ENCODE measurements at places on chromosomes 11 and 22. TPM values are rescaled to one million over a fixed set of nuclear protein-coding genes. Genes with fewer than 3 reads are reported as not detected.

GRCh38 chr22:28710107-28710506, 30.5 kb upstream of the TTC28 start:
- no peak overlapping the region for H3K4me3 ChIP-seq
- H3K4me1 ChIP-seq, result no peaks in the 10 kb centered on the region
- H3K27me3 ChIP-seq, result no peaks in the 10 kb centered on the region
- H3K36me3 ChIP-seq, result no peaks in the 10 kb centered on the region

DNA sequence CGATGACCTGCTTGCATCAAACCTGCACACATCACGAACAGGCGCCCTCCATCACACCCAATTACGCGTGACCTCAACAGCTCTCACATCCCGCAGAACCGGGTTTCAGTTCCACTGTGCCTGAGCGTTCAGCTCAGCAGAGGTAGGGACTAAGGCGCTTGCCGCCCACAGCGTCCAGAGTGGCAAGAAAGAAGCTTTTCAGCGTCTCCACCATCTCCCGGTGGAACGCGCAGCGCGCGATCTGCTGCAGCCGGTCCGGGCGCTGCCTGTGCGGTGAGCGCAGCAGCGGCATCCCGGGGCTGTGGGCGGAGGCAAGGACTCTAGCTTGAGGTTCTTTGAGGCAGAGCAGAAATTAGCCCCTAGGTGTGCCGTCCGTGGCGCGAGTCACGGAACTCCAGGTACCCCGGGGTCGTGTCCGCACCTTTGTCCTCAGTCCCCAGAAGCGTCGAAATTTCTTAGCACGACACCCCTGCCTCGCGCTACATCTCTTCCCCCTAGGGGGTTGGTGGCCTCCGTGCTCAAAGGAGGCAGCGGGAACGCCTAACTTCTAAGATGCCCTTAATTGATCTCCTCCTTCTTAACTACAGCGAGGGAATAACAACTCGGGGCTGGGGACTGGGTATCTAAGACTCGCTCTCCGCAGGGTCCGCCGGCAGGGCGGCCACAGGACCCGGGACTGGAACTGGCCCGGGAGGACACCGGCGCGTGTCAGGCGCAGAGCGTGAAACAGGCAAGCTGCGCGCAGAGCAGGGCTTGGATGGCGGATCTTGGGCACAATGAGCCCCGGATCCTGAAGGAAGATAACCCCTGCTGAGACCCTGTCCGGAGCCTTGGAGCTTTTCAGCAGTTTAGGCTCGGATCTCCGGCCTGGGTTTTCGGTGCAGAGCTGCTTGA, 1.7 kb upstream of the CALCA start:
- H3K36me3 ChIP-seq, result no peaks in the 10 kb centered on the region
- no peak overlapping the region for H3K4me3 ChIP-seq
- H3K27me3 ChIP-seq, result peaks cover 22% of the 10 kb centered on the region
- DNase-seq, result no peak
- no peak overlapping the region for H3K27ac ChIP-seq
- peaks cover 41% of the 10 kb centered on the region for H3K4me1 ChIP-seq

DNA sequence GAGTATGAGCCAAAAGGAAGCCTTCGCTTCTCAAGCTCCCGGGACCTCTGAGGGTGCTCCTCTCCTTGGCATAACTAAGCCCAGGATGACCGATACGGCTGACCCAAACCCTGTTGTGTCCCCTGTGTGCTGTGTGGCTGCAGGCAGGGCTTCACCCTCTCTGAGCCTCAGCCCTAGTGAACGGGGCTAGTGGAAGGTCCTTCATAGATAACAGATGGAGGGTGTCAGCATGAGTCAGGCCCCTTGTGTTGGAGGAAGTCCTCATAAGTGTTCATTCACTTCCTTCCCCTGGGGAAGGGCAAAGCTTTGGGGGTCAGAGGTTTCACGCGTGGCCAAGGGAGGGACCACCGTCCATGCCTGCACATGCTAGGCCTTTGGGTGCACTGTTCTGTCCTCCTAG, 21.5 kb downstream of the SHISAL1 start:
- H3K27me3 ChIP-seq, result no peaks in the 10 kb centered on the region
- no peak for DNase-seq
- no peak overlapping the region for H3K4me3 ChIP-seq
- no peaks in the 10 kb centered on the region for H3K4me1 ChIP-seq
- H3K27ac ChIP-seq, result no peak overlapping the region
- H3K36me3 ChIP-seq, result no peaks in the 10 kb centered on the region

- H3K27ac ChIP-seq, result no peak overlapping the region
- H3K36me3 ChIP-seq, result no peaks in the 10 kb centered on the region
- H3K4me3 ChIP-seq, result no peak overlapping the region
- no peaks in the 10 kb centered on the region for H3K27me3 ChIP-seq
- no peak for DNase-seq
- no peaks in the 10 kb centered on the region for H3K4me1 ChIP-seq
Observed at GRCh38 chr11:56841210-56841810, 92.8 kb upstream of the OR9G4 start.

DNA sequence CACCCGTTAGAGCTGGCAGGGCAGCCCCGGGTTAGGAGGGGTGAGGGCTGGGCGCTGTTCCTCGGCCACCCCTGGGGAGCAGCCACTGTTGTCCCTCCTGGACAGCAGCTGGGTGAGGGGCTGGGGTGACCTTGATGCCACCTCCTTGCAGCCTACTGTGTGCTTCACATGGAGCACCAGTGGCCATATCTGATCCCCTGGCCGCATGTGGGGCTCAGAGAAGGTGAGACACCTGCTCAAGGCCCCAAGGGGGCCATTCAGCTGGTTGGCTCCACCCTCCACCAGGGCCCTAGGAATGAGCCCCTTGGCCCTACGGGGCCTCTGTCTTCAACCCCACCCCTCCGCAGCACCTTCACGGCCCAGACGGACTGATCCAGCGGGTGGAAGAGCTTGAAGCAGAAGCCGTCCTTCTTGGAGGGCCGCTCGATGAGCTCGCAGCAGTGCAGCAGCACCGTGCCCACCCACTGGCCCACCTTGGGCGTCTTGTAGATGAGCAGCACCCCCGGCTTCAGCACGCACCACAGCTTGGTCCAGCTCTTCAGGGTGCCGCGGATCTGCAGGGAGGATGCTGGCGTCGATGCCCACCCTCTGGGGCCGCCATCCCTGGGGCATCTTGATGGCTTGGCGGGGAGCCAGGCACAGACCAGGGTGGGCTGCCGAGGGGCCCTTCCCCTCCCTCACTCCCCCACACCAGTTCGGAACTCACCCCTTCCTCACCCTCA, 44.9 kb downstream of the OSBPL5 start:
- H3K4me1 ChIP-seq, result peaks cover 27% of the 10 kb centered on the region
- no peak overlapping the region for H3K27ac ChIP-seq
- no peak for DNase-seq
- no peaks in the 10 kb centered on the region for H3K27me3 ChIP-seq

- no peaks in the 10 kb centered on the region for H3K4me1 ChIP-seq
- H3K36me3 ChIP-seq, result no peaks in the 10 kb centered on the region
- H3K27ac ChIP-seq, result no peak overlapping the region
- DNase-seq, result no peak
- H3K4me3 ChIP-seq, result no peak overlapping the region
- H3K27me3 ChIP-seq, result no peaks in the 10 kb centered on the region
Observed at GRCh38 chr22:30116362-30117117, 36.3 kb downstream of the HORMAD2 start.

DNA sequence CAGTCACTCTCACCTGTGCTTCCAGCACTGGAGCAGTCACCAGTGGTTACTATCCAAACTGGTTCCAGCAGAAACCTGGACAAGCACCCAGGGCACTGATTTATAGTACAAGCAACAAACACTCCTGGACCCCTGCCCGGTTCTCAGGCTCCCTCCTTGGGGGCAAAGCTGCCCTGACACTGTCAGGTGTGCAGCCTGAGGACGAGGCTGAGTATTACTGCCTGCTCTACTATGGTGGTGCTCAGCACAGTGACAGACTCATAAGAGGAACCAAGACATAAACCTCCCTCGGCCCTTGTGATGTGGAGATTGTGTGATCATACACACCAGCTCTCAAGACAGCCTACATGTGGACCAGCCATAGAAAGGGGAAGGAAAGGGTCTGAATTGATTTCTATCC, 113.3 kb downstream of the ZNF280B start:
- no peaks in the 10 kb centered on the region for H3K36me3 ChIP-seq
- H3K4me1 ChIP-seq, result peaks cover 7% of the 10 kb centered on the region
- H3K27ac ChIP-seq, result no peak overlapping the region
- no peak overlapping the region for H3K4me3 ChIP-seq
- H3K27me3 ChIP-seq, result no peaks in the 10 kb centered on the region

DNA sequence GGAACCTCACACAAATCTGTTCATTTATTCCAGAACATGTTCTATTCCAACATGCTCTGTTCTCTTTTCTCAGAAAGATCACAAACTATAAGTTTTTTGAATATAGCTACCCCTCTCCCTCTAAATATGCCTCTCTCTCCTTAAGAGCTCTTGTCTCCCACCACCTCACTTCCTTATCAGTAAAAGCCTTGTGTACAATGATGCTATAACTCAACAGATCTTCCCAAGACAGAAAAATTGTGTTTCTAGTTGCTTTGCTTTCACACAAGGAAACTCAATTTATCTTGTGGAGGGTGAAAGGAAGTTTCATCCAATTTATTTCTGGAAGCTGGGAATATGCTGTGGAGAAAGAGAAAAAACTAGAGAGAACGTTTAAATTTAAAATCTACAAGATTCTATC, 64.4 kb downstream of the FAM76B start:
- H3K4me3 ChIP-seq, result no peak overlapping the region
- no peaks in the 10 kb centered on the region for H3K4me1 ChIP-seq
- no peak for DNase-seq
- H3K36me3 ChIP-seq, result no peaks in the 10 kb centered on the region
- no peak overlapping the region for H3K27ac ChIP-seq
- H3K27me3 ChIP-seq, result no peaks in the 10 kb centered on the region

- no peaks in the 10 kb centered on the region for H3K27me3 ChIP-seq
- H3K4me1 ChIP-seq, result peaks cover 5% of the 10 kb centered on the region
- H3K36me3 ChIP-seq, result no peaks in the 10 kb centered on the region
- no peak overlapping the region for H3K4me3 ChIP-seq
- no peak for DNase-seq
- H3K27ac ChIP-seq, result no peak overlapping the region
Observed at GRCh38 chr11:30504468-30504867, 81.7 kb downstream of the MPPED2 start.

The VSIG2 gene
- total RNA-seq, result 1.1 TPM

The GNAZ gene
- total RNA-seq, result 3.2 TPM

The APOBEC3H gene
- total RNA-seq, result not detected

The GGTLC3 gene
- not detected for total RNA-seq

The CHRM1 gene
- total RNA-seq, result not detected

The MSANTD4 gene
- total RNA-seq, result 17.8 TPM

All from right atrium auricular region (tissue), 2 donors.